Frontal cortex (tissue), 4 donors: ENCODE measurements at places on chromosomes 6 and 20.

DNA sequence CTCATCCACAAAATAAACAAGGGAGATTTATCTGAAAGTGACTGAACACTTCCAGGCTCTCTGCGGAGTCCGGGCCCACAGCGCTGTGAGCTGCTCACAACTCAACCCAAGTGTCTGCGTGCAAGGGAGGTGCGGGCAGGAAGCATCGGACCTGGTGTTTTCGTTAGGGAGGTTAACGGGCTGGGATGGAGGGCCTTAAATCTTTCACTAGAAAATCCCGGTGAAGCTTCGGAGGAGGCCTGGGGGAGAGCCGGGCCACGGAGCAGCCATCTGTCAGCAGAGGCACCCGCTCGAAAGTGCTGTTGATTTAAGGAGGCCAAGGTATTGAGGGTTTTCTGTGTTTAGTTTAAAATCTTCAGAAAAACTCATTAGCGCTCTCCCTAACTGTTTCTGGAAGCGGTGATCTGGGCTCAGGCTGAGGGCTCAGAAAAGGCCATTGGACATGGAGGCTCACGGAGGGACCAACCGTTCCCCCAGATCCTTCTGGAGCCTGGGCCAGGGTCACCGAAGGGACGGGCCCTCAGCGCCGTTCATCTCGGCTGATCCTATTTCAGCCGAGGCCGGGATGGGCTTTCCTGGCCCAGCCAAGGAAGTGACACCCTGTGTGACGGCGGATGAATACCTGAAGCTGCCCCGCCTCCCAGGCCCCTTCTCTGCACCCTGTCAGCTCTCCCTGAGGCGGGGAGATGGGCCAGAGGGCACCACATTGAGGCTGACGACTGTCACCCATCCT, 20.7 kb downstream of the GATA5 start:
- no peak for DNase-seq

DNA sequence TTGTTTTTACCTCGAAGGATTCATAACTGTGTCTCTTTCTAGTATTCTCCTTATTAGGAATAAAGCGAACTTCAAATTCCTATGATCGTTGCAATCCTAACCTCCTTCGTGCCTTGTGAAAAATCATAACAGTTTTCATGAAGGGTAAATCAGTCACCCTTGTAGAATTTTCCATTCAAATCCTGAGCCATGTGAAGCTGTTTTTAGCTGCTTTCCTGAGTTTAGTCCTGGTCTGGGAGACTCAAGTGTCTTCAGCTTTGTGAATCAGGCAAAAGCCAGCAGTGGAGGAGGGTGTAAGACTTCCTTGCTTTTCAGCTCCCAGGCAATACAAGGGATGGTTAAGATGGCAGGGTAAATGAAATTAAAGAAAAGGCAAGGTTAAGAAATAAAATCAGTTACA, 24.3 kb downstream of the GCNT2 start:
- DNase-seq, result no peak

GRCh38 chr20:58447511-58448391, 58.7 kb downstream of the VAPB start:
- no peak for DNase-seq

- no peak for DNase-seq
Observed at GRCh38 chr20:63165356-63166192, 50.4 kb downstream of the YTHDF1 start.

- no peak for DNase-seq
Observed at GRCh38 chr6:38567436-38567835, 72.3 kb downstream of the BTBD9 start.

DNA sequence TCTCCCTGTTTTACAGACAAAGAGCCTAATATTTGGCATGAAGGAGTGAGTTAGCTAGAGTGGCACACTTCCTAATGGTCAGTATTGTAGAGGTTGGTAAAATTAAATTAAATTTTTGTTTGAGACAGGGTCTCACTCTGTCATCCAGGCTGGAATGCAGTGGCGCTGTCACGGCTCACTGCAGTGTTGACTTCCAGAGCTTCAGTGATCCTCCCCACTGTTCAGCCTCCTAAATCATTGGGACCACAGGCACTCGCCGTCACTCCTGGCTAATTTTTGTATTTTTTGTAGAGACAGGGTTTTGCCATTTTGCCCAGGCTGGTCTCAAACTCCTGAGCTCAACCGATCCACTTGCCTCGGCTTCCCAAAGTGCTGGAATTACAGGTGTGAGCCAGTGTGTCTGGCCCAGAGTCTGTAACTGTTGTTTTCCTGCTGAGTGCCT, 70.9 kb downstream of the SCAND1 start:
- no peak for DNase-seq

- no peak for DNase-seq
Observed at GRCh38 chr20:23103284-23104018, 17.3 kb upstream of the CD93 start.

- no peak for DNase-seq
Observed at GRCh38 chr6:78436335-78436734, 431.0 kb upstream of the IRAK1BP1 start.

DNA sequence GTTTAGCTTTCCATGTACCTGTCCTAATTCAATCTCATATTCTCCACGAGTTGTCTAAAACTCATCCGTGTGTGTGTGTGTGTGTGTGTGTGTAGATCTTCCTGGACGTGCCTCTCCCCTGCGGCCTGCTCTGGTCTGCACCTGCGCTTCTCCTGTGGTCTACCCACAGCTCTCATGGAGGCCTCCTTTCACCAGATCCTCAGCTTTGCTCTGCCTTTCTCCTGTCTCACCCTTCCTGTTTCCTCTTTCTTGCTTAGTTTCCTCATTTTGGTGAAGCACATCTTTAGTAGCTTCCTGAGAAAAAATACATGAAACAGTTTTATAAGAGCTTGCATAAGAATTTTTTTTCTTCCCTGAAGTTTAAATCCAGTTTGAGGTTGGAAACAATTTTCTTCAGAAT, 18.1 kb downstream of the SLX4IP start:
- no peak for DNase-seq
